ENCODE measurements at places on chromosomes 6 and 20.
A peak's percentile ranks its signal among the peaks of the same experiment; 100 is the strongest.

DNA sequence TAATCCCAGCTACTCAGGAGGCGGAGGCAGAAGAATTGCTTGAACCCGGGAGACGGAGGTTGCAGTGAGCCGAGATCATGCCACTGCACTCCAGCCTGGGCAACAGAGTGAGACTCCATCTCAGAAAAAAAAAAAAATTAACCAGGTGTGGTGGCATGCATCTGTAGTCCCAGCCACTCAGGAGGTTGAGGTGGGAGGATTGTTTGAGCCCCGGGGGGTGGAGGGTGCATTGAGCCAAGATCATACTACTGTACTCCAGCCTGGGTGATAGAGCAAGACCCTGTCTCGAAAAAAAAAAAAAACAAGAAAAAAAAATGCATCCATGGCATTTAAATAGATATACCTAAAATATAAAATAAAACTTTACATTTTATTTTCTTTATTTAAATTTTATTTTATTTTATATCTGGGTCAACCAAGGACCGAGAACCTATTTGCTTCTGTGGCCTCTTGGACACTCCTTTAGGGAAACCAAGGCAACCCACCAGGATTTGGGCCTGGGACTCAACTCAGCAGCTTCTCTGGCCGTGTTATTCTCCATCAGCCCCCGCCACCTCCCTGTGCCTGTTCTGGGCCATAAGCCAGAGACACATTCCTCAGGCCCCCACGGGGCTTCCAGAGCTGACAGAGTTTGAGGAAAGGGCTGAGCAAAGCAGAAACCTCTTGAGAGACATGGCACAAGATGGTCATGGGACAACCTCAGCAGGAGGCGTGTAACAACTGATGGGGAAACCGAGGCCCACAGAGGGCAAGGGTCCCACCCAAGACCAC lies 6.2 kb downstream of the SNTA1 start:
- H3K4me3 ChIP-seq = no peak overlapping the region
- H3K27me3 ChIP-seq = no peaks in the 10 kb centered on the region

- no peak overlapping the region for H3K4me3 ChIP-seq
- peaks cover 7% of the 10 kb centered on the region for H3K36me3 ChIP-seq
- H3K4me1 ChIP-seq = peaks cover 11% of the 10 kb centered on the region
- no peak for DNase-seq
- no peaks in the 10 kb centered on the region for H3K27me3 ChIP-seq
Measured at GRCh38 chr6:44113414-44113813, 13.8 kb downstream of the MRPL14 start.

- no peaks in the 10 kb centered on the region for H3K36me3 ChIP-seq
- H3K27ac ChIP-seq = no peak overlapping the region
- H3K4me1 ChIP-seq = no peaks in the 10 kb centered on the region
- no peaks in the 10 kb centered on the region for H3K27me3 ChIP-seq
- DNase-seq = peak; percentile 55
Measured at GRCh38 chr6:143337201-143337949, 113.1 kb downstream of the ADAT2 start.

DNA sequence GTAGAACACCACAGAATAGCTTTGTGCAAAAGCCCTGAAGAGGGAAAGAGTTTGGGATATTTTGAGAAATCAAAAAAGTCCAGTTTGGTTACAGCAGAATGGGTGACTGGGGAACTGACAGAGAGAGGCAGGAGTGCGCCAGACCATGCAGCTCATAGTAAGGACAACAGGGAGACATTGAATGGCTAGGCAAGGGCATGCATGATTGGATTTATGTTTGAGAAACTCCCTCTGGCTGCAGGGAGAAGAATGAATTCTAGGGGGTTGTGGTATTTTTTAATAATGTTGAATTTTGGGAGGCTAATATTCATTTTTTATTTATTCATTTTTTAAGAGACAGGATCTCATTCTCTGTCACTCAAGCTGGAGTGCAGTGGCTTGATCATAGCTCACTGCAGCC lies 49.9 kb downstream of the TGM2 start:
- no peaks in the 10 kb centered on the region for H3K27me3 ChIP-seq
- DNase-seq = no peak
- peaks cover 4% of the 10 kb centered on the region for H3K4me1 ChIP-seq
- no peak overlapping the region for H3K27ac ChIP-seq
- H3K4me3 ChIP-seq = no peak overlapping the region
- no peaks in the 10 kb centered on the region for H3K36me3 ChIP-seq

DNA sequence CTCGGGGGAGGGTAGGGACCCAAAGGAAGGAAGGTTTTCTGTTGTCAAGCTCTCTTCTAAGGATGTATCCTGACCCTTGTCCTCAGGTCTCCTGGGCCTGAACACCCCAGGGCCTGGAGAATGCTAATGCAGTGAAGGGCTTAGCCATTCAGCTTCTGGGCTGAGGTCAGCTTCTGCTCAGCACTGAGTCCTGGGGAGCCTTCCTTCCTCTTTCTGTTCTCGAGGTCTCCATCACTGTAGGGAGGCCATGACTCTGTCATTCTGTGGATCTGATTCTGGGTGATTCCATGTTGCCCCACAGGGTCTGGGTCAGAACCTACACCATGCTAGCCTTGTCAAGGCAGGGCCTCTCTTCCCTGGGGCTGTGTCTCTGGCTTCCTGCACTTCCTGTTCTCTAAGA lies 712.7 kb downstream of the DHX35 start:
- DNase-seq = no peak
- no peaks in the 10 kb centered on the region for H3K4me1 ChIP-seq
- no peak overlapping the region for H3K4me3 ChIP-seq
- H3K27me3 ChIP-seq = no peaks in the 10 kb centered on the region

DNA sequence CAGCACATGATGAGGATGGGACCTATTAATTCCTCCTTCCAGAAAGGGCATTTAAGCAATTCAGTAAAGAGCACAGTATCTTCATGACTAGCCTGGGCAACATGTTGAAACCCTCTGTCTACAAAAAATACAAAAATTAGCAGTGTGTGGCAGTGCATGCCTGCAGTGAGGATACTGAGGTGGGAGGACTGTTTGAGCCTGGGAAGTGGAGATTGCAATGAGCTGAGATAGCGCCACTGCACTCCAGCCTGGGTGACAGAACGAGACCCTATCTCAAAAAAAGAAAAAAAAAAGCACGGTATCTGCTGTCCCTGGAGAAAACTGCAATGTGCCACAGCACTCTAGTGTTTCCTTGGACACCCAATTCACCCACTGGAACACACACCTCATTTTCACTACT lies 18.4 kb downstream of the SAMD3 start:
- no peaks in the 10 kb centered on the region for H3K4me1 ChIP-seq
- H3K4me3 ChIP-seq = no peak overlapping the region
- no peaks in the 10 kb centered on the region for H3K27me3 ChIP-seq
- no peak overlapping the region for H3K27ac ChIP-seq
- no peak for DNase-seq

- no peaks in the 10 kb centered on the region for H3K36me3 ChIP-seq
- no peaks in the 10 kb centered on the region for H3K27me3 ChIP-seq
- no peak overlapping the region for H3K27ac ChIP-seq
Measured at GRCh38 chr20:63099456-63100173, 92.9 kb upstream of the BHLHE23 start.

GRCh38 chr6:157927011-157927410 lies 54.7 kb upstream of the SYNJ2 start:
- no peak overlapping the region for H3K27ac ChIP-seq
- no peaks in the 10 kb centered on the region for H3K4me1 ChIP-seq
- no peaks in the 10 kb centered on the region for H3K36me3 ChIP-seq
- DNase-seq = no peak

- no peak overlapping the region for H3K4me3 ChIP-seq
- H3K27ac ChIP-seq = no peak overlapping the region
- no peak for DNase-seq
- no peaks in the 10 kb centered on the region for H3K36me3 ChIP-seq
Measured at GRCh38 chr6:46900266-46900665, 21.5 kb downstream of the ADGRF5 start.

- no peak overlapping the region for H3K4me3 ChIP-seq
- peaks cover 6% of the 10 kb centered on the region for H3K4me1 ChIP-seq
- H3K27me3 ChIP-seq = no peaks in the 10 kb centered on the region
- no peak overlapping the region for H3K27ac ChIP-seq
- no peaks in the 10 kb centered on the region for H3K36me3 ChIP-seq
- no peak for DNase-seq
Measured at GRCh38 chr6:33823806-33824205, 20.0 kb upstream of the MLN start.

- no peaks in the 10 kb centered on the region for H3K36me3 ChIP-seq
- no peak overlapping the region for H3K4me3 ChIP-seq
- no peak for DNase-seq
- H3K4me1 ChIP-seq = no peaks in the 10 kb centered on the region
Measured at GRCh38 chr6:45148711-45149341, 179.3 kb upstream of the RUNX2 start.

All from colonic mucosa (tissue), 4 donors.